Stimulated activated CD8-positive, alpha-beta memory T cell treated with anti-CD3 and anti-CD28 coated beads, Interleukin-7, amount 100 ng/mL, for 48 hours (primary cell): ENCODE measurements at places on chromosomes 5 and 9.

- no peak for DNase-seq
These were observed 36.0 kb downstream of the SH3GL2 start for GRCh38 chr9:17614903-17615302.

DNA sequence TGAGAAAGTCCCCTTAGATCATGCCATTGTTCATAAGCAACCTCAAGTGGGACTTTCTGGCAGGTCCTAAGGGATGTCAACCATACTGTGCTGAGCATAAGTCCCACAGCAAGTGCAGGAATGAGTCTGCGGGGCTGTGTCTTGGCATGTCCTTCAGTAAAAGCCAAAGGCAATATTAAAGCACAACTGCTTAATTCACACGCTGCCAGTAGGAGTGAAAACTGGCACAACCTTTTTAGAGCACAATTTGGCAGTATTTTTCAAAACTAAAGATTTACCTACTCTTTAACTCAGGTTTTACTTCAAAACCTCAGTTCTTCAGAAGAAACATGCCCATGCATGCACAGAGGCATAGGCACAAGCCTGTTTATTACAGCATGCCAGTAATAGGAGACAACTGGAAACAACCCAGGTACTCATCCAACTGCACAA, 24.4 kb upstream of the SMAD5 start:
- DNase-seq: no peak

GRCh38 chr5:148333262-148333849, 2.0 kb upstream of the SPINK9 start:
- DNase-seq: no peak

DNA sequence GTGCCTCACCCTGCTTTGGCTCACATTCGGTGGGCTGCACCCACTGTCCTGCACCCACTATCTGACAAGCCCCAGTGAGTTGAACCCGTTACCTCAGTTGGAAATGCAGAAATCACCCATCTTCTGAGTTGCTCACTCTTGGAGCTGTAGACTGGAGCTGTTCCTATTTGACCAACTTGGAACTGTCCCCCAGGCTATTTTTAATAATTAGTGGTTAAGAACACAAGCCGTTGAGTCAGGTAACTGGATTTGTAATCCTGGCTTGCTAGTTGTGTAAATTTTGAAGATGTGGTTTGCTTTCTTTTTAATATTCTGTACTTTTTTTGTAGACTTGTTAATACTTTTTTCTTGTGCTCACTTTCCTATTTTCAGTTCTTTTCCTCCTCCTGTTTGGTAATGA, 81.2 kb downstream of the CNTLN start:
- DNase-seq: no peak

- DNase-seq: no peak
These were observed 134.9 kb downstream of the MRPS30 start for GRCh38 chr5:44943647-44944046.

DNA sequence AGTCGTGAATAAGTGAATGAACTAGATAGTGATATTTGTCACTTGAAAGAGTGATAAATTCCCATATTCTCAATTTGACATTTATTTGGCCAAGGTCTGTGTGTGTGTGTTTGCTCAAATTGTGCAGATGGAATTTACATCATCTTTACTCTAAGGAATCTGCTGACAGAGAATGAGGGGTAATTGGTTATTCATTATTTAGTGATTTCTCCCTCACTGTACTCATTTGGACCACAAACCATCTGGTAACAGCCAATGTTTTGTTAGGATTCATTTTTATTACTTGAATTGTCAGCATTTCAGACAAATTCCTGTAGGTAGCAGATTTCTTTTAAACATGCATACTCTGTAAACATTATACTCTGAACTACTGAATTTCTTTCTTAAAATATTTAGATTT, 15.6 kb downstream of the VCAN start:
- DNase-seq: no peak

DNA sequence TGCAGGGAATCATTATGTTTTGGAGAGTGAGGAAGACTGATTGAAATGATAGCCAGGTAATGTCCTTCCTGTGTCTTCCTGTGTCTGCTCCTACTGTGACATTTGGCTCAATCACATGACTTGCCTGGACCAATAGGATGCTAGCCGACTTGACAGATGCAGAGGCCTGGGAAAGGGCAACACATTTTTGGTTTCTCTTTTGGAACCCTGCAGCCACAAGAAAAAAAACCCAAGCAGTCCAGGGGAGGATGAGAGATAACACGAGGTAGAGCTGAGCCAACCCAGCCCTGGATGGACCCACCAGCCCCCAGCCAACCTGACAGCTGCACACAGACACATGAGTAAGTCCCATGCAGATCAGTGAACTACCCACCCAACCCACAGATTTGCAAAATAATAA, 256.1 kb upstream of the SMARCA2 start:
- DNase-seq: no peak

- DNase-seq: no peak
These were observed 4.1 kb downstream of the TESK1 start for GRCh38 chr9:35609001-35609819.

- no peak for DNase-seq
These were observed 1.0 kb upstream of the HK3 start for GRCh38 chr5:176899946-176900779.

GRCh38 chr9:126690431-126691051, 76.8 kb downstream of the LMX1B start:
- DNase-seq: no peak

DNA sequence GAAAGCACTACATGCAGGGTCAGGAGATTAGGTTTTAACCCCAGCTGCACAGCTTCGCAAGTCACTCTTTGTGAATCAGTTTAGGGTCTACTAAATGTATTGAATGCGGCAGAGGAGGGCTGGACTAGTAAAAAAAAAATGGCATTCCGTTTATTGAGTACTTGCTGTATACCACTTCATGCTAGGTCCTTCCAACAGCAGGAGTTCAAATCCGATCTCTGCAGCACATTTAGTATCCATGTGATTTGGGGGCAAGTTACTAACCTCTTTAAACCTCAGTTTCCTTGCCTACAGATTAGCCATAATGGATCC, 204.4 kb downstream of the SNCAIP start:
- no peak for DNase-seq

DNA sequence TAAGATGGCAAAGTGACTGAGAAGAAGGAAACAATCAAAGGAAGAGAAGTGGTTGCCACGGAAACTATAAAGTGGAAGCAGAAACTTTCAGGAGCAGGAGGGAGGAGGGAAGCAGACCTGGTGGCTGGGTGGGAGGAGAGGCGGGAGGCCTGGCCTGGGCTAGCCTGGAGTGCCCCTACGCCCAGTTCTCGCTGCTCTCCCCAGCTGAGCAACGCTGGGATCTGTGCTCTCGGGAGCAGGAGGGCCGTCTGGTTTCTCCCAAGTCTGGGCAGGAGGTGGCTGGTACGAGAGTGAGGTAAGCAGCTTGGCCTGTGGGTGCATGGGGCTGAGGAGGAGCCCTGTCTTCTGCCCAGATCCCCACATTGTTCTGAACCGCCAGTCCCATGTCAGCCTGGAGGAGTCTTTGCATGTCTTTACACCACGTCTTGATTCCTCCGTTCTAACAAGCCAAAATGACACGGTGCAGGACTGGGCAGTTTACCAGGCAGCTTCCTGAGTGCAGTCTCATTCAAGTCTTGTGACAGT, 15.0 kb upstream of the DAB2IP start:
- DNase-seq: no peak

- no peak for DNase-seq
These were observed 336.8 kb upstream of the RFX3 start for GRCh38 chr9:3862561-3862960.

GRCh38 chr5:152595405-152595804, 190.3 kb upstream of the NMUR2 start:
- DNase-seq: no peak

- DNase-seq: no peak
These were observed 81.6 kb upstream of the NFIB start for GRCh38 chr9:14395317-14396082.

- no peak for DNase-seq
These were observed 190.0 kb downstream of the OLFM1 start for GRCh38 chr9:135277219-135278201.

GRCh38 chr5:145780982-145781381, 54.2 kb downstream of the PRELID2 start:
- DNase-seq: no peak

- no peak for DNase-seq
These were observed 42.6 kb upstream of the ANKRD31 start for GRCh38 chr5:75279321-75279720.

DNA sequence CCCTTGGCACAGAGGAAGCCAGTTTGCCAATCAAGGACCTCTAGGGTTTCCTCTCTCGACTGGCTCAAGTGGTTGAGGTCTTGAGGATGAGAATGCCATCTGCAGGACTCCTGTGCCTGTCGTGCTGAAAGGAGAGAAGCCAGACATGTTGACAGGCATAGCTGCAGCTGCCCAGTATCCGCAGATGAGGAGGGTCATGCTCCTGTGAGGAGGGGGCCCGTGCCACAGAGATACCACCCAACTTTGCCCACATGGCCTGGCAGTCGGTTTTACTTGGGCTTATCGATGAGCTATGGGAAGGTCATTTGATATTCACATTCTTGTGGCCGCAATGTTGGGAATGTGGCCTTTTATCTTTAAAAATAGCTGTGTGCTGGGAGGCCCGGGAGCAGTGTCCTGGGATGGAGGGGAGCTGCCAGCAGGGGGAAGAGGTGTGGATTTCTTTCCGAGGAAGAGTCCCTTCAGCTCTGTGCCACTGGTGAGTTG, 17.4 kb downstream of the FRMPD1 start:
- DNase-seq: no peak

GRCh38 chr5:146751054-146751453, 127.5 kb downstream of the PPP2R2B start:
- no peak for DNase-seq

DNA sequence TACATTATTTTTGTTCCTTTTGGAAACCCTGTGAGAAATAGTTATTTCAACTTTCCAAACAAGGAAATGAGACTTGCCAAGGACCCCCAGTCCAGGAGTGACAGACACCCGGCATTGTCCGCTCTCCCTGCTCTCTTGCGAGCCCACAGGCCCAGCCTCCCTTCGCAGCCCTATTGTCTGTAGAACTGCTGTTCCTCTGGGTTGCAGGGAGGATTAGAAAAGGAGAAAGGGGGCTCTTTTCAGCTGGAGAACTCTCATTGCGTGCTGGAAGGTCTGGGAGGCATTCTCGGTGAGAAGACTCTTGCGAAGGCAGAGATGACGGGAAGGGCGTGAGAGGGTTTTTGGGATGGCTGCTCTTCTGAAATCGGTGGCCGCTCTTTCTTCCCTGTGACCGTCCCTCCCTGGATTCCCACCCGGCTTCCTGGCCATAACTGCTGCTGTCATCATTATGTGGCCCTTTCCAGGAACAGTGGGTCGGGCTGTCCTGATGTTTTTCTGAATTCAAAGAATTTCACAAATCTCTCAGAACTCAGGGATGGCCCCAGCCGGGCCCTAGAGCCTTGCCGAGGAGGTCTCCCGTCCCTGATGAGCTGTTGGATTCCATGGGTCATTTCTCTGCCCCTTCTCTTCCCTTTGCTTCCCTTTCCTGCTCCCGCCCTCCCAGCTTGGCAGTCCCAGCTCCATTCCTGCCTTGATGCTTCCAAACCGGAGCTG, 29.8 kb downstream of the STC2 start:
- no peak for DNase-seq

DNA sequence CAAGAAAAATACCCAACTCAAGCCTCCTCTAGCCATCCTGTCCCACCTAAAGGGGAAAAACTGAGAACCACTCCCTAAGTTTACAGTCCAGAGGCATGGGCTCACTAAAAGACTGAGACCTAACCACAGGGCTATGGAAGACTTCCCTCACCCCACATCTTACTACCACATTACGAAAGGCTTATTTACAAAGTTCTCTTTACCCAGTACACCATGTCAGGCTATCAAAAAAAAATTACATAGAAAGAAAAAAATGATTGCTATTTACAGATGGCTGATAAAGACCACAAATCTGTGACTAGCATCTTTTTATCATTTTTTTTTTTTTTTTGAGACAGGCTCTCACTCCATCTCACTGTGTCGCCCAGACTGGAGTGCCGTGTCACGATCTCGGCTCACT, 69.7 kb upstream of the TNPO1 start:
- no peak for DNase-seq

DNA sequence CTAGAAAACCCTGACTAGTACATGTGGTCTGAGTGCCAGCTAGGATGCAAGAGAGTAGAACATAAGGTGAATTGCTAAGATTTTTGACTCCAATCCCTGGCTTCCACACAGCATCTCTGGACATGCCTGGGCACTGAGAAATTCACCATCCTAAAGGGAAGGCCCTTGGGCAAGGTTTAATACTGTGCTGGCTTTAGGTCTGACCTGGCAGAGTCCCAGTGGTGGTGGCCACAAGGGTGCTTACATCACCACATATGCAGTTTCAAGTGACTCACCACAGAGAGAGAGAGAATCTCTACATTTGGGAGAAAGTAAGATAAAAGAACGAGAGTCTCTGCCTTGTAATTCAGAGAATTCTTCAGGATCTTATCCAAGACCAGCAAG, 661.6 kb upstream of the C9orf72 start:
- DNase-seq: no peak

DNA sequence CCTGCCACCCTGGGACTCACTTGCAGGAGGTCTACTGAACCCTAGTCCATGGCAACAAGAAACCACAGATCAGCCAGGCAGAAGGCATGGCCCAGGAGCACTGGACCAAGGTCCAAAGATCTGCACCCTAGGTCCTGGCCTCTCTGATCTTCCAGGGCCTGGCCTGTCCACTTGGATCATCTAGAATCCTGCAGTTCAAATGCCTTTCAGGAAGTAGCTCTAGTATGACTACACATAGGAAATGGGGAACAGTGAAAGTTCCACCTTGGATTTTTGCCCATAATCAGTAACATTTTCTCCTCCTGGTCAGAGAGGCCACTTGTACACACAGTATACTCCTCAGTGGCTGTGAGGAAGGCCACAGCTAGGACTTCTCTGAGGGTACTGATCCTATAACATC, 11.5 kb downstream of the ANXA6 start:
- no peak for DNase-seq

GRCh38 chr5:36238502-36239295, 3.0 kb downstream of the NADK2 start:
- no peak for DNase-seq

- DNase-seq: no peak
These were observed 583.5 kb upstream of the TUSC1 start for GRCh38 chr9:26261503-26262330.

DNA sequence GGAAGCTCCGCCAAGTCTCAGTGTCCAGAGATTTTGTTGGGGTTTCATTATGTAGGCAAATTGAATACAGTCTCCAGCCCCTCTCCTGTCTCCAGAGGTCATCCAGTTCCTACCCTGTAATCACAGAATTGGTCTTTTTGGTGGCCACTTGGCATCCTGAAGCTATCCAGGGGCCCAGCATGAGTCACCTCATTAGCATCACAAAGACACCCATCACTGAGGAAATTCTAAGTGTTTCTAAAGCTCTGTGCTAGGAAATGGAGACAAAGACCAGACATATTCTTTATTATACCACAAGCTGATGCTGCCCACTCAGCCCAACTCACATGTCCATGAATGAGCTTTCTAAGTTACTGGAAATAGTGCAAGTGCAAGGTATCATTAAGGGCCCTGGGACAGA, 229.9 kb downstream of the DOCK8 start:
- no peak for DNase-seq
